ENCODE measurements at places on chromosomes 1 and 21.

GRCh38 chr21:46661211-46661625, 25.7 kb downstream of the PRMT2 start:
- peak; percentile 44 for DNase-seq

DNA sequence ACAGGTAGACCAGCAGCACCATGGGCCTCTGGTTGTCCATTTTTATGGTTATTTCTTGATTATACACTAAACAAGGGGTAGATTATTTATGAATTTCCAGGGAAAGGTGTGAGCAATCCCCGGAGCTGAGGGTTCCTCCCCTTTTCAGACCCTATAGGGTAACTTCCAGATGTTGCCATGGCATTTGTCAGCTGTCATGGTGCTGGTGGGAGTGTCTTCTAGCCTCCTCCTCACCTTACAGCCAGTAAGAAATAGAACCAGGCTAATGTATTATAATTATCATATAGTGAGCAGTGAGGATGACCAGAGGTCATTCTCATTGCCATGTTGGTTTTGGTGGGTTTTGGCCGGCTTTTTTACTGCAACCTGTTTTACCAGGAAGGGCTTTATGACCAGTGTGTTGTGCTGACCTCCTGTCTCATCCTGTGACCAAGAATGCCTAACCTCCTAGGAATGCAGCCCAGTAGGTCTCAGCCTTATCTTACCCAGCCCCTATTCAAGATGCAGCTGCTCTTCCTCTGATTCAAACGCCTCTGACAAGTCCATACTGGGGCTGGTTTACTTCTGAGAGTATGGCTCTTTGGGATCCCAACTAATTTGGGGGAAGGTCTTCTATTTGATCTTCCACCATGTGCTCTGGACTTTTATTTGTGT, 13.5 kb upstream of the TINAGL1 start:
- DNase-seq = no peak

DNA sequence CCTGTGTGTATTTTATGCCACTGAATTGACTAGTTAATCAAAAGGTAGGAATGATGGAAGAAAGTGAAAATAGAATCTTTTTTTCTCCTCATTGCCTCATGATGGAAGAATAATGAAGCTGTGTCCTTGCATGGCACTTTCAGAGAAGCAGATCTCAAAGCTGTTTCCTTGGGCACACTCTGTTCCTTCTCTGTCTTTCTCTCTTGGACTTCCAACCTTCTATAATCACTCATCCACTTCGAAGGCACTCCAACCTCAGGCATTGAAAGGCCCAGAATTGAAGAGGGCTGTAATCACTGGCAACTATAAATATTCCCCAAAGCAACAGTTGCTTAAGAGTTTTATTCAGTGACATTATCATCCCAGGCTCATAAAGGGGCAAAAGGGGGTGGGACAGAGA, 31.1 kb upstream of the DNASE2B start:
- DNase-seq = no peak

DNA sequence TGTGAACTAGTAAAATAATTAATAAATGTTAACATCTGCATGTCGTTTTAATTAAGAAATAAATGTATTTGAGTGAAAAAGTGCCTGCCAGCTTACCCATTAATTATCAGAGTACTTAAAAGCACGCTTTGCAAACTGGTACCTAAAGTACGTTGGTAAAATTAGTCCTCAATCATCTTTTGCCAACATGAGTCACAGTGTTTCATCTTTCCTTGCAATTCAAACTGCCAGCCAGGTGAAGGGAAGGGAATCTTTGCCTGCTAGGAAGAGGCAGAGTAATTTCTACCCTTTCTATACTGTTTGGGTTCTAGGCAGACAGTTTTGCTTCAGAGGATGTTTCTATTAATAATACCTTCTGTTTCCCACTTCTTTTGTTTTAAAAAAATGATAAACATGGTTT, 57.2 kb upstream of the CNIH3 start:
- no peak for DNase-seq

DNA sequence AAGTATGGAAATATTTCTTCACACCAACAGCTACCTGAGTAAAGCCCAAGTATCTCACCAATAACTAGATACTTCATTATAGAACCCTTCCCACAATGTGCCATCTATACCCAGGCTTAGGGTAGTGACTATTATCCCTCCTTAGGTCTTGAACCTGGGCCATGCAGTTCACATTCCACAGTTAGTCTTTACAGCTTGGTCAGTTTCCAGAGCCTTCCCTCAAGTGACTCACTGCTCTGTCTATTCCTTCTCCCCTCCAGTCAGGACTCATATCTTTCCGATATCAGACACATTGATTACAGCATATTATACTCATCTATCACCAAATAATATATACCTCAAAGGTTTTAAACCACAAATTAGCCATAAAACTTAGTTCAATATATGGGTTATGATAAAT, 23.6 kb downstream of the VAMP4 start:
- no peak for DNase-seq

DNA sequence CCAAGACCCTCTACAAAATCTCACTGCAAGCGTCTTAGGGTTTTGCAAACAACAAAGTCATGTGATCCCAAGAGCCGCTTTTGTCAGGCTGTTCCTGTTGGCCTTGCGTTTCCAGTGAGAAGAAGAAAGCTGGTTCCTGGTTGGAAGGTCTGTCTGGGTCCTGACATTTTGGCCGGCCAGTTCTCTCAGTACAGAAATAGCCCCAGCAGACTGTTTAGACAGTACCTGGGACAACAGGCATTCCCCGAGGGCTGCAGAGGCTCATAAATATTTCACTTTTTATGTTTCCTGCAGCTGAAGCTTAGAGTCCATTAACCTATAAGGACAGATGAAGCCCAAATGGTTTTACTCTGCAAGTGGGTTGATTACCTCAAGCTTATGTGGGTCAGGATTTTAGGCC, 8.6 kb downstream of the GPR137B start:
- no peak for DNase-seq

DNA sequence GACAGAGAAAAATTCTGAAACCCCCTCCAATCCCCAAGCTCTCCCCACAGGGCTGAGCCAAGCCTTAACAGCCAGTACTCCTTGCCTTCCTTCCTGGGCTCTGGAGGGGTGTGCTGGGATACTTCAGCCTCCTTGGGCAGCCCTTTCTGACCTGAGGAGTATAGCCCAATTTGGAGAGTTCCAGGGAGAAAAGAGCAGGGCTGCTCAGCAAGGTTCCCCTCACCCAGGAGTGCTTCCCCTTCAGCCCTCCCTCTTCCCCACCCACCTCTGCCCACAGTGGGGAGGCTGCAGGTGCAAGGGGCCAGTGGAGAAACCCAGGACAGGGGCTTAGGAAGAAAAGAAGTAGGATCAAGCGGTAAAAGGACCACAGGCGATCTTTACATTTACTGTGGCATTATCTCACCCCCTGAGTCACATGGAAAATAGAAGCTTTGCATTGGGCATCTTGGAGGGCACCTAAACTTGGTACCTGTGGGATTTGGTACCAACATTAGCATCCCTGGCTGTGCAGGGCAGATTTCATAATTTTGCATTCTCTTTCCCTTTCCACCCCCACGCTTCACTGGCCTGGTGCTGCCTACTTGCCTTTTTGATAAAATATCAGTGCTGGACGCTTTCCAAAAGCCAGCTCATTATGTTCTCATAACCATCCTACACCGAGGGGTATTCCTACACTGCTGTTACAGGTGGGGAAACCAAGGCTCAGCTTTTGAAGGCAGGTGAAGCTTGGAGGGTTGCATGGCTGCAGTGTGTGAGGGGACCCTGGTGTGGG, 2.8 kb upstream of the ADORA1 start:
- no peak for DNase-seq

- no peak for DNase-seq
These were observed 66.3 kb upstream of the COG2 start for GRCh38 chr1:230575886-230576500.

- no peak for DNase-seq
These were observed 117.6 kb upstream of the ZNF678 start for GRCh38 chr1:227445746-227446145.

DNA sequence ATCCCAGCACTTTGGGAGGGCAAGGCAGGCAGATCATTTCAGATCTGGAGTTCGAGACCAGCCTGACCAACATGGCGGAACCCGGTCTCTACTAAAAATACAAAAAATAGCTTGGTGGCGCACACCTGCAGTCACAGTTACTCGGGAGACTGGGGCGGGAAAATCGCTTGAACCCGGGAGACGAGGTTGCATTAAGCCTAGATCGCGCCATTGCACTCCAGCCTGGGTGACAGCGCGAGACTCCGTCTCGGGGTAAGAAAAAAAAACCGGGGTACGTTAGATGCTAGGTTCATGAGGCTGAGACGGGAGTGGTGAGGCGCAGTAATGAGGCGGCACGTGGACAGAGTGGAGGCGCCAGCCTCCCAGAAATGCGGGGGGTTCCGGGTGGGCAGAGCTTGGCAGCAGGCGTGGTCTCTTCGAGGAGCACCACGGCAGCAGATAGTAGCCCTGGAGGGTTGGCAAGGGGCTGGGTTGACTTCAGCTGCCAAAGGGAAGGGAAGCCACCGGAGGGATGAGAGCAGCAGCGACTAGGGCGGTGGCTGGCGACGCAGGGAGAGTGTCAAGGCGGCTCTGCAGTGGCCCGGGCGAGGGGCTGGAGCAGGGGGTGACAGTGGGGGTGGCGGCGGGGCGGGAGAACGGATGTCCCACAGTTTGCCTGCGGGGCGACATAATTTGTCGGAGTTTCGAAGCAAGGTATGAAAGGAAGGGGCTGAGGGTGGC, 832 bp downstream of the MRPL20 start:
- DNase-seq = no peak

GRCh38 chr1:172089768-172090510, 248.6 kb downstream of the DNM3 start:
- peak; percentile 67 for DNase-seq

GRCh38 chr1:76105372-76105771, 30.8 kb downstream of the ST6GALNAC3 start:
- no peak for DNase-seq

GRCh38 chr1:54408147-54409066, 2.2 kb upstream of the SSBP3 start:
- peak; percentile 17 for DNase-seq

GRCh38 chr1:43731867-43732531, 24.7 kb downstream of the ST3GAL3 start:
- no peak for DNase-seq

GRCh38 chr21:35329940-35330660, 281.0 kb upstream of the RUNX1 start:
- no peak for DNase-seq

GRCh38 chr1:76871355-76871974, 4.2 kb downstream of the ST6GALNAC5 start:
- DNase-seq = no peak

GRCh38 chr1:181257117-181257516, 168.6 kb downstream of the IER5 start:
- DNase-seq = no peak

- no peak for DNase-seq
These were observed 14.1 kb downstream of the PDXK start for GRCh38 chr21:43733060-43733459.

- DNase-seq = no peak
These were observed 54.3 kb downstream of the ST6GALNAC5 start for GRCh38 chr1:76921590-76921989.

DNA sequence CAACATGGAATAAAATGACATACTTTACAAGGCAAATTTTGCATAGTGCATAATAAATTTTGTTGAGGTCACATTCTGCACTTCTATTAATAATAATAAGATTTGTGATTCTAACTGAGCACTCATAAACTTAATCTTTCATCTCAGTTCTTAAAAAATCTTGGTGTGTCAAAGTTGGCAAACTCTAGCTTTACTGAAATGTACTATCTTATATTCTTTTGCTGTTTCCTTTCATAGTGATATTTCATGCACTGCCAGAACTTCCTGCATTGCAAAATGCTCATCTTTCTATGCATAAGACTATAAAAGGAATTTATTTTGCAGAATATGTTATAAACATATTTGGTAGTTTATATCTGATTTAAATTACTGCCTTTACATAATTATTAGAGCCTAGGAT, 797.6 kb downstream of the ADGRL2 start:
- no peak for DNase-seq

GRCh38 chr1:42891465-42892138, 45.2 kb downstream of the ZNF691 start:
- DNase-seq = no peak

GRCh38 chr1:209675565-209676154, 448 bp downstream of the G0S2 start:
- no peak for DNase-seq

DNA sequence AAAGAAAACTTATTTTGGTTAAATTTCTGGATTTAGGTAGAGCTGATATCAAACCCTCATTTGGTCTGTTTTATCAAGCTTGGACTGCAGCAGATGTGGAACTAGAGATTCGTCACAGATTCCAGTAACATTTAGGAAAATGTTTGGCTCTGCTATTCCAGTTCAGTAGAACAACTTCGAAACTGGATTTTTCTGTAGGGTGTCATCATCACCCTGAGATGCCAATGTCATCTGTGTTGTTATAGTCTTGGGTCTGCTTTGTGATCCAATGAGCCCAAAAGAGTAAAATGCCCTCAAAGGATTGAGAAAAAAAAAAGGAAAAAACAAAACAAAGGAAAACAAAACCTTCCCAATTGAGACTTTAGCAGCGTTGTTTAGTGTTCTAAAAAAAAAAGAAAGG, 55.4 kb downstream of the LAMC2 start:
- no peak for DNase-seq

DNA sequence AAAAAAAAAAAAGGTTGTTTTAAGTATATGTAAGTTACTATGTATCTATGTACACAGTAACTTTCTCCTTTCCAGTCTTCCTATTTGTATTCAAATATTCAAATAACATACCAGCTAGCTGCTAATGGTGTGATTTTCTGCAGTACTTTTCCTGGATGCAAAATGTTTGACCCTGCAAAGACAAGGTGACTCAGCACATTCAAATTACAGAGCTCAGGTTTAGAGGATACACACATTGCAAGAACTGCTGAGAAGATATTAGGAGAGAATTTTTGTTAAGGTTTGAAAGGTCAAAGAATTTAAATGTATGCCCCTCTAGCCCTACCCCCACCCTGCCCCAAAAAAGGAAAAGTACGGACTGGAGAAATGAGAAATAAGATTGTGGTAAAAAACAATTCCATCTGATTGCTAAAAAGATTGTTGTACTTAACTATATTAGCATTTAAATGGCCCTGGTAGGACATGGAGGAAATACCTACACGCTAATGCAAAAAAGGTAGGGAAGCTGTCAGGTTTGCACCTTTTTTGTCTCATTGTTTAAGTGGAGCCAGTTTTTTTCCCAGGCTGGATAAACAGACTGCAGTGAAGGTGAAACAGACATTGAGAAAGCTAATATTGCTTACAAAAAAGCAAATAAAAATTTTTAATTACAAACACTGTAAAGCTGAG, 45.6 kb downstream of the ZNF281 start:
- no peak for DNase-seq

GRCh38 chr1:16117369-16117768, 38.5 kb downstream of the EPHA2 start:
- DNase-seq = no peak

DNA sequence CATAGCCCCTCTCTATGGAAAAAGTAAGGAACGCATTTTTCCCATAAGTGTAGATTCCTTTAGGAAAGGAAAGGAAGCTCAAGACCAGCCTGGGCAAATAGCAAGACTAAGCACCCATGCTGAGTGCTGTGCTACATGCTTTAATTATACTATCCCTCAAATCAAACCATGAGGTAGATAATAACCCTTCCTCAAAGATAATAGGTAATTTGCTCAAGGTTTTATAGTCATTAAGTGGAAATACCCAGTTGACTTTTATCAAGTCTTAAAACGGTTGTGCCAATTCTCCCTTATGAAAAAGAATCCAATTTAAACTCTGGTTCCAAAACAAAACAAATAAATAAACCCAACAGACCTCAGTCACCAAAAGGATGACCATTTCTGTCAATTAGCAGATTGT, 3.4 kb downstream of the KIAA0319L start:
- no peak for DNase-seq

Measured in CD4-positive, alpha-beta T cell treated with Interleukin-2 at 100 ng/mL for 4 hours (primary cell).